ENCODE measurements at places on chromosomes 7 and 10. TPM values are rescaled to one million over a fixed set of nuclear protein-coding genes. Genes with fewer than 3 reads are reported as not detected.
A peak's percentile ranks its signal among the peaks of the same experiment; 100 is the strongest.

- H3K36me3 ChIP-seq = no peaks in the 10 kb centered on the region
- no peaks in the 10 kb centered on the region for H3K4me1 ChIP-seq
- peaks cover 11% of the 10 kb centered on the region for H3K27me3 ChIP-seq
- no peak for DNase-seq
These were observed 89.8 kb upstream of the PRPS1L1 start for GRCh38 chr7:18117482-18117881.

DNA sequence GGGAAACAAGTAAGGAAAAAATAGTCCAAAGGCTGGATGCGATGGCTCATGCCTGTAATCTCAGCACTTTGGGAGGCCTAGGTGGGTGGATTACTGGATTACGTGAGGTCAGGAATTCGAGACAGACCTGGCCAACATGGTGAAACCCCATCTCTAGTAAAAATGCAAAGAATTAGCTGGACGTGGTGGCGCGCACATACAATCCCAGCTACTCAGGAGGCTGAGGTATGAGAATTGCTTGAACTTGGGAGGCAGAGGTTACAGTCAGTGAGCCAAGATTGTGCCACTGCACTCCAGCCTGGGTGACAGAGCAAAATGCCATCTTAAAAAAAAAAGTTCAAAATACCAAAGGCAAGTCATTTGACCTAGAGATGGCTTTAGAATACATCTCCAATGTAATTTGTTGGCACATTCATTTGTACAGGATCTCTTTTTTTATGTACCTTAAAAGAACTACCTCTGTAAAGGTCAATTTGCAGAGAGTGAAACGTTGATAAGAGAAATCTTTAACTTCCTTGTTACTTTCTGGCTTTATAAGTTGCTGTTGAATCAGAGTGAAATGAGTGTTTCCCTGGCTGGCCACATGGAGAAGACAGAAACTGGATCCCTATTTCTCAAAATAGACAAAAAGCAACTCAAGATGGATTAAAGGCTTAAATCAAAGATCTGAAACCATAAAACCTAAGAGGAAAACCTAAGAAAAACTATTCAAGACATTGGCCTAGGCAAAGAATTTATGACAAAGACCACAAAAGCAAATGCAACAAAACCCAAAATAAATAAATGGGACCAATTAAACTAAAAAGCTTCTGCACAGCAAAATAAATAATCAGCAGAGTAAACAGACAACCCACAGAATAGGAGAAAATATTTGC is 260.7 kb downstream of the KLF6 start:
- no peak overlapping the region for H3K4me3 ChIP-seq
- peaks cover 4% of the 10 kb centered on the region for H3K4me1 ChIP-seq
- no peak for DNase-seq
- no peak overlapping the region for H3K27ac ChIP-seq
- H3K27me3 ChIP-seq = peaks cover 16% of the 10 kb centered on the region

GRCh38 chr7:97179454-97180104 is 62.1 kb downstream of the SDHAF3 start:
- H3K36me3 ChIP-seq = peaks cover 4% of the 10 kb centered on the region
- H3K27ac ChIP-seq = no peak overlapping the region
- no peak overlapping the region for H3K4me3 ChIP-seq
- H3K27me3 ChIP-seq = no peaks in the 10 kb centered on the region

DNA sequence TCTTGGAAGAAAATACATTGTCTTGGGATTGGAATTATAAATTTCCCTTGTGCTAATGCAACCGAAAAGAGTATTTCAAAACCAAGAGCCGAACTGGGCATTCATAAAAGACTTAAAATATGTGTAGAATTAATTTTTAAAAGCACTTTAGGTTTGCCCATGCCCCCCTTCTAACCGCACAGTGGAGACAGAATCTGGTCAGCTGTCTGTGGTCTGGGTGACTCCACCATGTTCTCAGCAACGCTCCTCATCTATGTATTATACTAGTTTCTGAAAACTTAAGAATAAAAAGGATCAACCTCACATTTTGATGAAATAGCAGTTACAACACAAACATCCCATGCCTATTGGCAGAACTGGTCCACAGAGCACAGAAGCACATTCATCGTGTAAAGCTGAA is 192.6 kb upstream of the C7orf33 start:
- no peaks in the 10 kb centered on the region for H3K36me3 ChIP-seq
- H3K4me3 ChIP-seq = no peak overlapping the region
- H3K27me3 ChIP-seq = peaks cover 53% of the 10 kb centered on the region
- H3K27ac ChIP-seq = no peak overlapping the region

DNA sequence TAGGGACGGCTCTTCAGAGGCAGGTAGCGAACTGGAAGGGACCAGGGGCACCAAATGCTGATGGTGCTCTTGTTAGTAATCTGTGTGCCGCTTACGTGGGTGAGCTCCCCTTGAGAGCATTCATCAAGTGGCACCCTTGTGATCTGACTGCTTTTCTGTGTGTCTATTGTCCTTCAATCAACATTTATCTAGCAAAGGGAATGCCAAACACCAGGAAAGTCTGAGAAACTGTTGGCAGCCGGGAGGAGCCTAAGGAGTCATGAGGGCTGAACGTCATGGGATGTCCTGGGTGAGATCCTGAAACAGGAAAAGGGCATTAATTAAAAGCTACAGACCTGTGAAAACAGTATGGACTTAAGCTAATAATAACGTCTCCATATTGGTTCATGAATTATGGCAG is 733.1 kb downstream of the TYW1 start:
- H3K4me1 ChIP-seq = no peaks in the 10 kb centered on the region
- no peak overlapping the region for H3K4me3 ChIP-seq
- no peaks in the 10 kb centered on the region for H3K36me3 ChIP-seq

DNA sequence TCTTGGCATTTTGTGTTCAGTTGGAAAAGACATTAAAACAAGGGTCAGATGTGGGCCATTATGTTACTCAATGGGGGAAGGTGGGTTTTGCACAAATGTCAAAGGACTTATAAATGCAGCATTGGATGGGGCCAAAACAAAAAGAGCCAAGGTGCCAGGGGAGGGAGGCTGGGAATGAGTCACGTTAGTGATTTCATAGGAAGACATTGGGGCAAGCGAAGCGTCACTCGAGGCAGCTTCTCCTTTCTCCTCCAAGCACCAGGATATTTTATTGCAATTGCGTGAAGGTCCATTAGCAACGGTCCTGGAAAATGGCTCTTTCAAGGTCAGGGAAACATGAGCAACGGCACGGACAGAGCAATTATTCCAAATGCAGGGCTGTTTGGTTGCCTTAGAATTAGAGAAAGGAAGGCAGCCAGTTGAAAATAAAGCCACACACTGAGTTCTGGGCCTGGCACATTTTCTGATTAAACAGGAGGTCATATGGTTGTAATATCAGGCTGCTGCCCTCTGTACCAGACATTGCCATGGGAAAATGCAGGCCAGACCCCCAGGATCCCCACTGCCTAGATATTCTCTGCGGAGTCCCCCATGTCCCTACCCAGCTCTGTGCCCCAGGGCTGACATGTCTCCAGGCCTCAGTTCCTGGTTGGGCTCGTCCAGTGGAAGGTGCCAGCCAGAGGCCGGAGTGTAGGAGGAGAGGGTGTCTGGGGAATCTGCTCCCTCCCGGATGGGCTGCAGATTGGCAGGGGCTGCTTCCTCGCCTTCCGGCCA is 63.3 kb upstream of the NANOS1 start:
- peaks cover 24% of the 10 kb centered on the region for H3K27me3 ChIP-seq
- H3K4me1 ChIP-seq = no peaks in the 10 kb centered on the region
- no peaks in the 10 kb centered on the region for H3K36me3 ChIP-seq
- DNase-seq = no peak
- H3K27ac ChIP-seq = no peak overlapping the region
- no peak overlapping the region for H3K4me3 ChIP-seq

- peak overlapping the region; percentile 99 for H3K27ac ChIP-seq
- H3K36me3 ChIP-seq = peaks cover 10% of the 10 kb centered on the region
- DNase-seq = no peak
- peaks cover 40% of the 10 kb centered on the region for H3K4me1 ChIP-seq
- H3K27me3 ChIP-seq = peaks cover 7% of the 10 kb centered on the region
- H3K4me3 ChIP-seq = peak overlapping the region; percentile 90
These were observed 217.2 kb upstream of the MKLN1 start for GRCh38 chr7:131110297-131111080.

DNA sequence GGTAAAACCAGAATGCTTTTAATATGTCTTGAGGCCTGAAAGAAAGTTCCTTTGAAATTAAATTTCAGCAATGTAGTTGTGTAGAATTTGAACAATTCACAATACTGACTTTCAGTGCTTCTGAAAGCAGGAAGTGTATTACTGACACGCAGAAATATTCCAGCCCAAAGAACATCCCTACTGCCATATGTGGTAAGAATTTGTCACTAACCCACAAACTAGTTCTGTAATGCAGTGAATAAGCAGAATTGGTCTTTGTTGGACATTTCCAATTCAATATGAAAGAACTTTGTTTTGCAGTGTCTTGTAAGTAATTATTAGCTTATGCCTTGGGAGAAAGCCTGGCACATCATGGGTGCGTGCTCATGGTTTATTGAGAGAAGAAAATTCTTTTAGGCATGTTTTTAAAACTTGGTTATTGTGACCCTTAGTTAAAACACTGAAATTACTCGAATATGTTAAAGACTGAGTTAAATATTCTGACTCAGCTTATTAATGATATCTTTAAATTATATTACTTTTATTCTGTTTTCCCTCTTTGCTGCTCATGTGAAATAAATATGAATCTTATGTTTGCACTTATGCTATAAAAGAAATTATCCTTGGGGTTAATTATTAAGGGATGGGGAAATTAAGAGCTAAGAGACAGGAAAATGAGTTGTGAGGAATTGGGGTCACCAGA is 33.4 kb downstream of the PTPN12 start:
- H3K4me3 ChIP-seq = no peak overlapping the region
- H3K27ac ChIP-seq = no peak overlapping the region
- no peaks in the 10 kb centered on the region for H3K27me3 ChIP-seq
- no peak for DNase-seq
- H3K36me3 ChIP-seq = no peaks in the 10 kb centered on the region

- no peaks in the 10 kb centered on the region for H3K36me3 ChIP-seq
- peaks cover 10% of the 10 kb centered on the region for H3K4me1 ChIP-seq
- H3K4me3 ChIP-seq = no peak overlapping the region
- no peak for DNase-seq
- no peaks in the 10 kb centered on the region for H3K27me3 ChIP-seq
- no peak overlapping the region for H3K27ac ChIP-seq
These were observed 12.5 kb downstream of the GRK5 start for GRCh38 chr10:119219871-119220270.

DNA sequence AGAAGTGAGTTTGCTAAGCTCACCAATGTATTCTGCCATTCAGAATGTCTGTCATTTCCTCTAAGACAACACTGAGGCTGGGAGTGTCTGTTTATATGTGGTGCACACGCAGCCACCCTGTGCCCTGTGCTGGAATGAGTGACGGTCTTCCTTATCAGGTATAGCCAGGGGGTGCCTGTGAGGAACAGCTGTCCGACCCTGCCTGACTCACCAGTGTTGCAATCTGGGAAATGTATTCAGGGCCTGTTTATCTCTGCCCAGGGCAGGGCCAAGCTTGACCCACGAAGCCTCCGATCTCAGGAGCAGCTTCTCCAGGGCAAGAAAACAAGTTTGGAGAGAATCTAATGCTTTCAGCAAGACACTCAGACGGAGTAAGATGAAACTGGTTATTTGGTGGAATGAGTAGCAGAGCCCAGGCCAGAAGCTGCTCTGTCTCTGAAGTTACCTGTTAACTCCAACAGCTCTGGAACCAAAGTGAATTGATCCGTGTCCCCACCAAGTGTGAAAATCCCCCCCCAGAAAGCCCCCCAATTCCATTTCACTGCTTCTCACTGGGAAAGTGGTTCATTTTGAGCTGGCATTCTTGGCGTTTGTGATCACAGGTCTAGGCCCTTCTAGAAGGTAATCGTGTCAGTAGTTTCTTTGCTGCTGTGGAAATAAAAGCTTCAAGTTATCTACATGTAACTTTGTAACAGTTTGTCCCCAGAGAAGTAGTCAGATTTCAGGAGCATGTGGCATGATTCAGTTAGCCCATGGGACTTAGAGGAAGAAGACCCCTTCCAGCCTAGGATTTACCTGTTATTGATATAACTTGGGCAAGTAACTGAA is 6.1 kb upstream of the UBE2H start:
- no peaks in the 10 kb centered on the region for H3K36me3 ChIP-seq
- no peak for DNase-seq
- no peak overlapping the region for H3K4me3 ChIP-seq
- H3K27ac ChIP-seq = no peak overlapping the region
- no peaks in the 10 kb centered on the region for H3K4me1 ChIP-seq
- peaks cover 6% of the 10 kb centered on the region for H3K27me3 ChIP-seq

GRCh38 chr7:103059471-103059870 is 15.1 kb downstream of the FBXL13 start:
- no peaks in the 10 kb centered on the region for H3K27me3 ChIP-seq
- peaks cover 2% of the 10 kb centered on the region for H3K4me1 ChIP-seq
- H3K36me3 ChIP-seq = no peaks in the 10 kb centered on the region
- H3K27ac ChIP-seq = no peak overlapping the region

GRCh38 chr7:150855046-150855445 is 2.7 kb downstream of the AOC1 start:
- H3K36me3 ChIP-seq = no peaks in the 10 kb centered on the region
- DNase-seq = peak; percentile 33
- peaks cover 28% of the 10 kb centered on the region for H3K27me3 ChIP-seq
- H3K4me3 ChIP-seq = no peak overlapping the region
- no peak overlapping the region for H3K27ac ChIP-seq
- peaks cover 6% of the 10 kb centered on the region for H3K4me1 ChIP-seq

GRCh38 chr10:51602326-51602725 is 97.1 kb downstream of the CSTF2T start:
- DNase-seq = no peak
- no peaks in the 10 kb centered on the region for H3K36me3 ChIP-seq
- H3K4me3 ChIP-seq = no peak overlapping the region
- H3K27me3 ChIP-seq = no peaks in the 10 kb centered on the region
- no peak overlapping the region for H3K27ac ChIP-seq
- H3K4me1 ChIP-seq = no peaks in the 10 kb centered on the region

The OR6B1 gene
- not detected for total RNA-seq

DNA sequence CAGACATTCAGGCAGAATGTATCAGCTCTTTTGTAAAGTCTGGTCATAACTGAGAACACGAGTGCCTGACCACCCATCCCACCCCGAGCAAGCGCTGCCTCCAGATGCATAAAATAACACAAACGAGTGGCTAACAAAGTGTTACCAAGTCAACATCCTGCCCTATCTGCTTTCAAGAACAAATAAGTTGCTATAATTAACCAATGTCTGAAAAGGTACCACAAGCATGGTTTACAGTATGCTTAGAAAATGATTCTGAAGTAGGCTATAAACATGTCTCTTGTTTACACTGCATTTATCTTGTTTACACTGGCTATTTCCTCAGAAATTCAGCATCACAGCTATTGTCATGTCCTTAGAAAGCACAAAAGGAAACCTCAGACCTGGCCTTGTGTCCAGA is 49.5 kb downstream of the PIK3AP1 start:
- peaks cover 54% of the 10 kb centered on the region for H3K4me1 ChIP-seq
- H3K4me3 ChIP-seq = no peak overlapping the region
- peaks cover 2% of the 10 kb centered on the region for H3K36me3 ChIP-seq
- H3K27ac ChIP-seq = peak overlapping the region; percentile 78
- H3K27me3 ChIP-seq = no peaks in the 10 kb centered on the region
- DNase-seq = no peak

DNA sequence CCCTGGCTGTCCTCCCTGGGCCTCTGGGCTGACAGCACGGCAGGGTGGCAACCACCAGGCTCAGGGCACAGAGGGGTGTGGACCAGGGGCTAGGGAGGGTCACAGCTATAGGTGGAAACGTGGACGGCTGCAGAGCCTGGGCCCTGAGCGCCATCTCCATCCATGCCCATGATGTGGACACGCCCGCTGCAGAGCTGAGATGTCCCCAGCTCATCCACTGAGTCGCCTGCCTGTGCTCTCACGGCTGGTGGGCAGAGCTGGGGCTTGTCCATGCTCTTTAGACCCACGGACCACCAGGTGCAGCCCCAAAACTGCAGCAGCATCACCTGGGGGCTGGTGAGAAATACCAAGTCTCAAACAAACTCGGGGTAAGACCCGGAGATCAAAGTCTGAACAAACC is 16.1 kb downstream of the TECPR1 start:
- no peak overlapping the region for H3K4me3 ChIP-seq
- DNase-seq = no peak
- H3K27me3 ChIP-seq = no peaks in the 10 kb centered on the region

All from activated CD8-positive, alpha-beta memory T cell treated with anti-CD3 and anti-CD28 coated beads, Interleukin-2, amount 10 ng/mL, durations not matched to agents 7 days and 5 days (primary cell).